Stimulated activated CD4-positive, alpha-beta T cell treated with anti-CD3 and anti-CD28 coated beads, Interleukin-4, amount 100 ng/mL, for 24 hours (primary cell): ENCODE measurements at places on chromosomes 7 and 10.

GRCh38 chr7:40437936-40438634 is 303.3 kb downstream of the SUGCT start:
- no peak for DNase-seq

GRCh38 chr10:130810856-130811255 is 500.7 kb downstream of the TCERG1L start:
- DNase-seq, result no peak

- DNase-seq, result peak; percentile 28
Measured at GRCh38 chr7:94510582-94511496, 1.2 kb downstream of the CASD1 start.

GRCh38 chr7:108004220-108005142 is 1.5 kb upstream of the LAMB1 start:
- no peak for DNase-seq

- no peak for DNase-seq
Measured at GRCh38 chr7:3893789-3894153, 592.7 kb downstream of the SDK1 start.
